CD4-positive, alpha-beta T cell (primary cell): ENCODE measurements at places on chromosomes 12 and 14.

DNA sequence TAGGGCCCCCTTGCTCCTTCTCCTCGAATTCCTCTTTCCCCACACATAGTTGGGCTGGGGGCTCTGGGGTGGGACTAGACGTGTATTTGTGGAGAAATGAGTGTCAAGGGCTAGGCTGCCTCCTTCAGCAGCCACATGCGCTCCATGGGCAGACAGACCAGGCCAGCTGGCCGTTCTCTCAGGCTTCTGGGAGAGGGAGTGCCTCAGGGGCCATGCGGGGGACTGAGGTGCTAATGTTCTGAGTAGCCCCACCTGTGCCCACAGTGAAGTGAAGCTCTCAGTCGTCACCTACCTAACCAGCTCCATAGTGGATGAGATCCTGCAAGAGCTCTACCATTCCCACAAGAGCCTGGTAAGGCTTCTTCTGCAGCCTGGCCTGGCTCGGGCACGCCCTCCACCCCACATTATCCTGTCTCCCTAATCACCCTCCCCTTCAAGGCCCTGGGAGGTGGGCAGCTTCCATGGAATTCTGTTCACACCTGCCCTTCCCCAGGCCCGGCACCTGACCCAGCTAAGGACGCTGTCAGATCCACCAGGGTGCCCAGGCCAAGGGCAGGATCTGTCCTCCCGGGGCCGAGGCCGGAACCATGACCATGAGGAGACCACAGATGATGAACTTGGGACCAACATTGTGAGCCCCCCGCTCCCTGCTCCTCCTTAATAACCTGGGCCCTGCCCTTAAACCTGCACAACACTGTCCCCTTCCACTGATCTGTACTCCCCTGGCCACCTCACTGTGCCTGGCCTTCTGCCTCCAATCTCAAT is 9.0 kb upstream of the CPNE6 start:
- no peak for DNase-seq
- no peaks in the 10 kb centered on the region for H3K27me3 ChIP-seq
- H3K36me3 ChIP-seq: no peaks in the 10 kb centered on the region
- H3K4me1 ChIP-seq: no peaks in the 10 kb centered on the region

- H3K4me3 ChIP-seq: no peak overlapping the region
- no peak for DNase-seq
- H3K4me1 ChIP-seq: peaks cover 24% of the 10 kb centered on the region
- H3K27ac ChIP-seq: no peak overlapping the region
- no peaks in the 10 kb centered on the region for H3K36me3 ChIP-seq
- H3K27me3 ChIP-seq: no peaks in the 10 kb centered on the region
Observed at GRCh38 chr12:14993117-14993516, 20.3 kb downstream of the PDE6H start.

- DNase-seq: no peak
- H3K4me1 ChIP-seq: no peaks in the 10 kb centered on the region
- no peaks in the 10 kb centered on the region for H3K36me3 ChIP-seq
- H3K27ac ChIP-seq: no peak overlapping the region
- H3K4me3 ChIP-seq: no peak overlapping the region
Observed at GRCh38 chr12:105060715-105061378, 23.4 kb downstream of the ALDH1L2 start.

DNA sequence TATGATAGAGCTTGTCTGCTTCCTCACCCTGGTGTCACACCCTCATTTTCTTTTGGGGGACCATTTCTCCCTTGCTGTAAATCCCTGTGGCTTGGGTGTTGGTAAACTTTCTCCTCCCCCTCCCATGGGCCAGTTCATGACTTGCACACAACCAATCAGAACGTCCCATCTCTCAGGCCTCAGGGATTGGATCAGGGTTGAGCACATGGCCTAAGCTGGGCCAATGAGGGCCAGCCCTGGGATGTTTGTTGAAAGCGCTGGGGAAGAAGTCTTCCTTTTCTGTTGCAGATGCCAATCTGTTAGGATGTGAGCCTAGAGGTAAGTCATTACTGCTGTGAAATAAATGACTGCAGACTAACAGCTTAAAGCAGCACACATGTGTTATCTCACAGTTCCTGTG is 136.7 kb downstream of the AACS start:
- no peak overlapping the region for H3K4me3 ChIP-seq
- H3K36me3 ChIP-seq: no peaks in the 10 kb centered on the region
- no peaks in the 10 kb centered on the region for H3K4me1 ChIP-seq
- no peak for DNase-seq
- H3K27ac ChIP-seq: no peak overlapping the region
- peaks cover 3% of the 10 kb centered on the region for H3K27me3 ChIP-seq

DNA sequence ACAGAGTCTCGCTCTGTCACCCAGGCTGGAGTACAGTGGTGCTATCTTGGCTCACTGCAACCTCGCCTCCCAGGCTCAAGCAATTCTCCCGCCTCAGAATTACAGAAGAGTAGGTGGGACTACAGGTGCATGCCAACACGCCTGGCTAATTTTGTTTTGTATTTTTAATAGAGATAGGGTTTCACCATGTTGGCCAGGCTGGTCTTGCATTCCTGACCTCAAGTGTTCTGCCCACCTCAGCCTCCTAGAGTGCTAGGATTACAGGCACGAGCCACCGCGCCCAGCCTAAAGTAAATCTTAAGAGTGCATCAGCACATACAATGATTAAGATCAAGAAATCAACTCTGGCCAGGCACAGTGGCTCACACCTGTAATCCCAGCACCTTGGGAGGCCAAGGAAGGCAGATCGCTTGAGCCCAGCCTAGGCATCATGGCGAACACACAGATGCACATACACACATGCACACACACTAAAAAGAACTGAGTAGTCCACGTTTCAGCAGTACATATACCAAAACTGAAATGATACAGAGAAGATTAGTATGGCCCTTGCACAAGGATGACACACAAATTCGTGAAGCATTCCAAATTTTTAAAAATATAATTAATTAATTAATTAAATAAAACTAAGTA is 65.0 kb downstream of the HECTD1 start:
- no peaks in the 10 kb centered on the region for H3K4me1 ChIP-seq
- DNase-seq: no peak

GRCh38 chr14:106845286-106846087 is 1319.1 kb downstream of the TMEM121 start:
- H3K4me1 ChIP-seq: peaks cover 19% of the 10 kb centered on the region
- DNase-seq: peak; percentile 46
- H3K4me3 ChIP-seq: peak overlapping the region; percentile 90
- no peaks in the 10 kb centered on the region for H3K36me3 ChIP-seq

- H3K4me1 ChIP-seq: no peaks in the 10 kb centered on the region
- H3K4me3 ChIP-seq: no peak overlapping the region
- DNase-seq: no peak
- no peaks in the 10 kb centered on the region for H3K36me3 ChIP-seq
Observed at GRCh38 chr12:29201296-29201695, 52.2 kb downstream of the FAR2 start.

GRCh38 chr12:67045650-67046049 is 223.5 kb upstream of the CAND1 start:
- no peaks in the 10 kb centered on the region for H3K27me3 ChIP-seq
- H3K36me3 ChIP-seq: no peaks in the 10 kb centered on the region
- no peak overlapping the region for H3K27ac ChIP-seq
- DNase-seq: no peak

- no peak for DNase-seq
- no peak overlapping the region for H3K27ac ChIP-seq
- H3K36me3 ChIP-seq: no peaks in the 10 kb centered on the region
Observed at GRCh38 chr12:1525858-1526257, 68.5 kb downstream of the FBXL14 start.

GRCh38 chr12:45246236-45246635 is 30.3 kb downstream of the ANO6 start:
- no peak overlapping the region for H3K4me3 ChIP-seq
- no peak overlapping the region for H3K27ac ChIP-seq
- DNase-seq: no peak
- H3K27me3 ChIP-seq: no peaks in the 10 kb centered on the region

- no peaks in the 10 kb centered on the region for H3K27me3 ChIP-seq
- H3K36me3 ChIP-seq: no peaks in the 10 kb centered on the region
- H3K4me3 ChIP-seq: no peak overlapping the region
- no peak overlapping the region for H3K27ac ChIP-seq
- H3K4me1 ChIP-seq: no peaks in the 10 kb centered on the region
- no peak for DNase-seq
Observed at GRCh38 chr12:82554529-82554928, 132.2 kb upstream of the TMTC2 start.
